ENCODE measurements at places on chromosomes 11 and 22. TPM values are rescaled to one million over a fixed set of nuclear protein-coding genes. Genes with fewer than 3 reads are reported as not detected.

Gene PIH1D2
- 0.41 TPM for total RNA-seq

- DNase-seq = no peak
These were observed 10.6 kb downstream of the CPT1A start for GRCh38 chr11:68831124-68831523.

Gene SELENOH
- total RNA-seq = 174 TPM

GRCh38 chr11:848380-848931, 5.8 kb downstream of the TSPAN4 start:
- DNase-seq = no peak

DNA sequence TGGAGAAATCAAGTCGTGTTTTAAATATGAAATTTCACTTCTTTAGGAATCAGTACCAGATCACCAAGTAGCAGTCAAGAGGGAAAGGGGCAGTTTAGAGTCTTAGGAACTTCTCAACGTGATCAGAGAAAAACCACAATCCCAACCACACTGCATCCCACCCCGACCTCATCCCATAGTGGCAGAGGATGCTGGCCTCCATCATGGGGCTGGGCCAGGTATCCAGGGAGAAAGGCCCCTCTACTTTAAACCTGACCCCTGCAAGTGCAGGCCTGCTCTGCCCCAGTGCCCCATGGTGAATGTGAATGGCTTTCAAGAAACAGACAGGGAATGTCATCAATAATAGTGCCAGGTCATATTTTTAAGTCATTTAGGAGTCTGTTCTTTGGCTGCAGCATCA, 12.1 kb downstream of the CHST1 start:
- no peak for DNase-seq

GRCh38 chr11:22728600-22729389, 62.4 kb downstream of the GAS2 start:
- DNase-seq = no peak

Gene CCDC15
- total RNA-seq = 2.5 TPM

- DNase-seq = no peak
These were observed 182.5 kb downstream of the CADM1 start for GRCh38 chr11:115321605-115322289.

Gene MMP8
- total RNA-seq = not detected

All from glomerular endothelial cell (primary cell).